ENCODE measurements at places on chromosomes 2 and 18.

DNA sequence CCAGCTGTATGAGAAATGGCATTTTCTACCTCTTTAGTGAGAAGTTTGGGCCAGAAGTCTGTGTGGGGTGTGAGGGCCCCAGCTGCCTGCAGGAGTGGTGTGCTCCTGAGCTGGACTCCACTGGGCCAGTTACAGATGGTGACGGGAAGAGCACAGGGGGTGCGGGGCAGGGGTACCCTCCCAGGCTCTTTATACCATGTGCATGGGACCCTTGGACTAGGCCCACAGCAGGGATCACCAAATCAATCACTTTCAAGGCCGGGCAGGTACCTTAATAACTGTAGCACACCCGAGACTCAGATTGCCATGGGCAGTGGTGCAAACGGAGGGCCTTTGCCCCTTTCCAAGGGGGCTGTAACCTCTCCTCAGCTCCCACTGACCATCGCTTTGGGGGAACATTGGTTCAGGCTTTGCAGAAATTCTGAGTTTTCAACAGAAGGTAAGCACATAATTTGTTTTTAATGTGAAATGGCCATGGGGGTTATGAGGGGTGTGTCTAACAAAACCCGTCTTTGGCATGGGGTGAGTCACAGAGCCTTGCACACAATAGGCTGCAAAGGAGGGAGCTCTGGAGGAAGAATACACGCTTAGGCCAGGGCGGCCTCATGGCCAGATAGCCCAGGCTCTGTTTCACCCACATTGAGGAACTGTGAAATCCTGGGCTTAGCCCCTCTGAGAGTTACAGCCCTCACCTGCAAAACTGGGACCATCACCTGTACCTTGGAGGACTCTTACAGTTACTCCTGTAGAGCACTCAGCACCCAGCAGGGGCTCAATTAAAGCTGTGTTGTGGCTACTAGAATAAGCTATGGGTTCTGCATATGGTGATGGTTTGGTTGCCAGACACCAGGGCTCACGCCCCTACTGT, 141.0 kb upstream of the BCL2L11 start:
- DNase-seq: no peak

DNA sequence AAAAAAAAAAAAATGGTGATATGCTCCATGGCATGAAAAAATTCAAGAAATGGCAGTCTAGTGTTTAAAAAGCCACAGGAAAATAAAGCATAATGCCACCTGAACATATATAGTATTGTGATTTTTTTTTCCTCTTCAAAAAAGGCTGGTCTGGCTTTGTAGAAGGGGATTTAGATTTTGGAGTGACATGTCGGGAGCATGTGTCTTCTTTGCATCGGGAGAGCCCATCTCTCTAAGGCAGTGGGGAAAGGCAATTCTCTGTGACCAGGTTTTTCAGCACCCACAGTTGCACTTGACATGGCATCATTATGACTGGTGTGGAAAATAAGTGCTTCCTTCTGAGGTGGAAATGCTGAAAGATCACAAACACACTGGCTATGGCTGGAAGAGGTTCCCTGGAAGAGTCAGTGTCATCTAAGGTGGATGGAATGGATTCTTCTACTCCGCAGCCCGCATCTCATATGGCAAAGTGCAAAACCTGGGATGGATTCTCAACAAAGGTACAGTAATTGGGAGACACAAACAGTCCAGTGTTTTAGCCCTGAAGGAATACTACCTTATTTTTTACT, 172.5 kb downstream of the AGAP1 start:
- no peak for DNase-seq

DNA sequence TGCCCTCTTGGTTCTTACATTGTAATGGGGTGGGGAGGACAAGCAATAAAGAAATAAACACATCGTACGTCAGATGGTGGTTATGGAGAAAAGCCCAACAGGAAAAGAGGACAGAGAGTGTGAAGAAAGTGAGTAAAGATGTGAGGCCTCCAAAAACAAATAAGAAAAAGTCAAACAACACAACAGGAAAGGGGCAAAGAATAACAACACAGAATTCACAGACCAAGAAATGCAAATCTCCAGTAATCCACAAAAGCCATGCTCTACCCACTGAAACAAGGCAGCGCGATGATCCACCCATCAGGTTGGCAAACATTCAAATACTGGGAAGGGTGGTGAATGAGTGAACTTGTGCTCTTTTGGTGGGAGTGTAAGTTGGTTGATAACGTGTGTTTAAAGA, 16.7 kb upstream of the DUSP2 start:
- DNase-seq: no peak

DNA sequence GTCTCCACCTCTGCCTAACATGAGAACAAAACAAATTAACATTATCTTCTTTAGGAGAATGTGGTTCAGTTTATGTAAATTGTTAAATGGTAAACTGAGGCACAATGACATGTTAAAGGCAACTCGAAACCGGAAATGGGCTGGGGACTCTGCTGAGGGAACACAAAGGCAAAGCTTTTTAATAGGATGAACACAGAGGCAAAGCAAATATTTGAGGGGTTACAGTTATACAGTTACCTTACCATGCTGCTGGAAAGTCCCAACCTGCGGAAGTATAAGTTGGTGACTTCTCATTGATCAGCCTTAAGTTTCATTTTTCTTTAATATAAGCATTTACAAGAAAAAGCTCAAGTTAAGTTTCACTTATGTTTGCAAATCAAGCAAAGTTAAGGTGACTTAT, 195.0 kb downstream of the DLGAP1 start:
- no peak for DNase-seq

- no peak for DNase-seq
Measured at GRCh38 chr2:118832071-118832790, 15.2 kb downstream of the EN1 start.

GRCh38 chr2:86336675-86337243, 667 bp downstream of the REEP1 start:
- no peak for DNase-seq

DNA sequence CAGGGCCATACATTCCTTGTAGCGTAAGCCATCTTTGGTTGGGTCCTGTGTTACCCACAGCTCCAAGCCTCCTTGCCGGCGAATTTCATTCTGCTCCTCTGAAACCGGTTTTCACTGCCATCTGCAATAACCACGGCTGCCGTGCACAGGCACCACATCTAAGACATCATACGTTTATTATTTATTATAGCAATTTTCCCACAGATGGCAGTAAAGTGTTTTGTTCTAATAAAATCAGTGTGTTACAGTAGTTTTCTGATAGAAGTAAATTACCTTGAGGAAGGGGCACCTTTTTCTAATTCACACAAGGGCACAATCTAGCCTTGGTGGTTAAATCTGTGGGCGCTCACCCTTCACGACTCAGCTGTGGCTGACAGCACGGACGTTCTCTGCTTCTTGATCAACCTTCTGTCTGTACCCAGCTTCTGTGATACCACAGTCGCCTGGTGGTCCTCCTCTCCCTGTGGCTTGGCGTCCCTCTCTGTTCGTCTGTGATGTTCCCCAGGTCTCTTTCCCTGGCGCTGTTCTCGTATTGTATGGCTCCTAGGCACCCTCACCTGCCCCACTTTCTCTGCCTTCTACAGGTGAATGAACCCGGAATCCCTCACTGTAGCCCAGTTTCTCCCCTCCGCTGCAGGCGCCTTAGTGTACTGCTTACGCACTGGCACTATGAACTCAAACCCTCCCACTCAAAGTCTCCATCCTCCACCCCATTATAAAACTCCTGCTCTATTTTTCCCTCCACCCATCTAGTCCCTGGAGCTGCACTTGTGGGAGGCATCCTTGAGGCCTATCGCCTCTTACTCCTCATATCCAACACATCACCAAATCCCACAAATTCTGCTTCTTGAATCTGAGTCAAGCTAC, 236.8 kb downstream of the DYSF start:
- DNase-seq: no peak

GRCh38 chr2:96584017-96584416, 47.5 kb downstream of the ARID5A start:
- no peak for DNase-seq

GRCh38 chr2:239324456-239324855, 76.4 kb downstream of the HDAC4 start:
- no peak for DNase-seq

DNA sequence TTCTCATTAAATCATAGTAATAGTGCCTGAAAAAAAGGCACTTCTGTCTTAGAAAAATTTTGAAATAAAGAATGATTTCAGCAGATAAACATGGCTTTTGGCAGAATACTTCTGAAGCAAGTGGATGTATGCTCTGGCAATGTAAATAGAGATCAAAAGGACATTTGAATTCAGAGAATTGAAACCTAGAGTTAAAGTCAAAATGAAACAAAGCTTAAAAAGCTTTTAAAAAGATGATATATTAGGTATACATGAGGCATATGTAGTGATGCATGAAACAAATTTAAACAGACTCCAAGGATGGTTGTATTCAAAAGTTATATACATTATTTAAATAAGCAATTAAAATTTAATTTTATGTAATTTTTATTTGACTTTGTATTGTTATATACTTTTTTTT, 1344.5 kb upstream of the TMEFF2 start:
- DNase-seq: no peak

DNA sequence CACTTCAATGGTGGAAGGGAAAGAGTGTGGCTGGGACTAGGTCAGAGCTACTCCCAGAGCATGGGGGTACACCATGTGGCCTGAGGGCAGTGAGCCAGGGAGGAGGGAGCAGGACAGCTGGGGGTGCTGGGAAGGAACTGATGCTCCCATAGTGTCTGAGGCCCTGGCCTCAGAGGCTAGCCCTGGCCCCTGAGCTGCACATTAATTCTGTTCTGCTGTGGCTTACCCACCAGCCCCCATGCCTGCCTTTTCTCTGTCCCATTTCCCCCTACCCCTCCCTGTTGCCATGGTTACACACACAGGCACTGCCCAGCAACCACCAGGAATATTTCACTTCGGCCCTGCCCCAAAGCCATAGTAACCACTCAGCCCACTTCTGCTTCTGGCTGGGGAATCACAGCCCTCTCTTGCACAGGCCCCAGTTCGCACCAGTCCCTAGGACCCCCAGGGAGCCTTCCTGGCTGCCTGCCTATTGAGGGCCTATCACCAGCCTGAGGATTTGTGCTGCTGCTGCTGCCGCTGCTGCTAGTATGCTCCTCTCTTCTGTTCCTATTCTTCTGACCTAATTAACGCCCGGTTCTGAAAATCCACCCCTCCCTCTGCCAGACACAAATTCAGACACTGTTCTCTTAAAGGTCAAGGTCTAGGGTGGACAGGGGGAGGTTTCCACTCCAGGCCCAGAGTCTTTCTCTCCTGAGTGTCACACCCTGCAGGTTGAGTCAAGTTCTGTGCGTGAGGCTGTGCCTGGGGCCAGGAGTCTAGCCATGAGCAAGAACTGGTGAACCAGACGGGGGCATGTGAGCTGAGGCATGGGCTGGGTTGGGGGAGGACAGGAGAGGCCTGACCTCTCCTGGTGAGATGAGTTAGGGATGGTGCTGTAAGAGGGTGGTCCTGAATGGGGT, 87.1 kb upstream of the MCFD2 start:
- DNase-seq: no peak

DNA sequence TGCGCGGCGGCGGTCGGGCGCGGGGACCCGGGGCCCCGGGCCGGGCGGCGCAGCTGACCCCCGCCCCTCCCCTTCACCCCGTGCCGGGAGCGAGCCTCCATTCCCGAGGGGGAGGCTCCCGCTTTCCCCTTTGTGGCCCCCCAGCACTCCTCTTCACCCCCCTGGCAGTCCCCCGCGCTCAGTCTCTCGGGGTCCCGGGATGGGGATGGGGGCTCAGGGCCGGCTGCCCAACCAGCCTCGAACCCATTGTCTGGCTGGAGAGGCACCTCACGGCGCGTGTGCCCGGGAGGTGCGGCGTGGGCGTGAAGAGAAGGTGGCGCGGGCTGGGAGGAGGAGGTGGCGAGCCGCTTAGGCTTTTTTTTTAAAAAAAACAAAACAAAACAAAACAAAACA, 748 bp downstream of the FMNL2 start:
- no peak for DNase-seq

GRCh38 chr2:99691926-99692325, 202.1 kb upstream of the REV1 start:
- DNase-seq: no peak

DNA sequence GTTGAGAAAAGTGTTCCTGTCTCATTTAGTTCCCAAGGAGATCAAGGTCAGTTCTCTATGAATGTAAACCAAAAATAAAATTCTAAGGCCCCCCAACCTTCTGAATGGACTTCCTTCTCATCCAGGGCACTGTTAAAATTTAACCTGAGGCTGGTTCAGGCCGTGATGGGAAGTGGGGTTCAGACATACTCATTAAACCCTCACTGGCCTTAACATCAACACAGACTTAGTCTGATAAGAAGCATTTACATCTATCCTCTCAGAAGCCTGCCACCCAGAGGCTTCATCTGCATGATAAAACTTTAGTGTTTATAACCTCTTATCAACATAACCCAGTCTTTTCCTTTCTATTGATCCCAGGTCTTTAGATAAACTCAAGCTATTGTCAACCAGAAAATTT, 22.4 kb downstream of the ITSN2 start:
- no peak for DNase-seq

GRCh38 chr18:9575558-9575957, 38.8 kb downstream of the PPP4R1 start:
- peak; percentile 78 for DNase-seq

DNA sequence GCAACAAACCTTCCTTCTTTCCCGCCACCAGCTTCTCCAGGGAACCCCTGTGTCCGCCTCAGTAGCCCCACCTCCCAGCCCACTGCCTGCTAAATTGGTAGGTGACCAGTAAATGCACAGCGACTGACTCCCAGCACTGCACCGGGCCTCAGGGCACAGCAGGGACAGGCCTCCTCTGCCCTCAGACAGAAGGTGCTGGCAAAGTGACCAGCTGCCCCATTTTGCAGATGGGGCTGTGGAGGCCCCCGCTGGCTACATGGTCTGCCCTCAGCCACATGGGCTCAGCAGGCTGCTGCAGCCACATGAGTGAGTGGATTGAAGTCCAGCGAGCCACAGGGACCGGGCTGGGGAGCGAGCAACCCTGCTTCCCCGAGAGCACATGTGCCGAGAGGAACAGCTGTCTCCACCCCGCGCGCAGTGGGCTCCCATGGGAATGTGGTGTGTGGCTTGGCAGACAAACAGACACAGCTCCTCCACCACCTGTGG, 7.8 kb upstream of the NPPC start:
- DNase-seq: no peak

DNA sequence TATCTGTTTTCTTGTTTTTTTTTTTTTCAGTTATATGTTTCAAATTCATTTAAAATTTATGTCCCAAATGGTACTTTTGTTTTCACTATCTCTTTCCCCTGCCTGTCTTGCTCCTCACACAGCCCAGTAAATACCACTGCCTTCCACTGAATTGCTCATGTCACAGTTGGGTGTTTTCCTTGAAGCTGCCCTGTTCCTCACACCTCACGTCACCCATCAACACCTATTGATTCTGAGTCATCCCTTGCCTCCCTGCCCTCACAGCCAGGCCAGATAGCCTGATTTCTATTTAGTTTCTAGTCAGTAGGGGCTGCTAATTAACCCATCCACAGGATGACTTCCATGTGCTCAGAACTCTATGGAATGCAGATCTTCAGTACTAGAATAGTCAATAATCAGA, 25.3 kb downstream of the FSHR start:
- DNase-seq: no peak

DNA sequence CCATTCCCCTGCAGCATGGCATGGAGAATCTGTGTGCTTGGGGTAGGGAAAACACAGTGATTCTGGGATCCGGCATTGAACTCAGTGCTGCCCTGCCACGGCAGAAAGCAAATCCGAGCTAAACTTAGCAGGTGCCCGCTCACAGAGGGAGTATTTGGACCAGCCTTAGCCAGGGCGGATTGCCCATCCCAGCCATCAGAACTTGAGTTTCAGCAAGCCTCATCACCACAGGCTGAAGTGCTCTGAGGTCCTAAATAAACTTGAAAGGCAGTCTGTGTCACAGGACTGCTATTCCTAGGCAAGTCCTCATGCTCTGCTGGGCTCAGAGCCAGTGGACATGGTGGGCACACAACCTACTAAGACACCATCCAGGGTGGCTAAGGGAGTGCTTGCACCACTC, 86.2 kb upstream of the YPEL5 start:
- DNase-seq: no peak

GRCh38 chr2:37507051-37507410, 162.6 kb downstream of the QPCT start:
- no peak for DNase-seq
